ENCODE measurements at places on chromosomes 16 and 17. TPM values are rescaled to one million over a fixed set of nuclear protein-coding genes. Genes with fewer than 3 reads are reported as not detected.

GRCh38 chr16:53866520-53866919, 162.6 kb downstream of the FTO start:
- no peaks in the 10 kb centered on the region for H3K4me1 ChIP-seq
- H3K4me3 ChIP-seq = no peak overlapping the region
- no peak overlapping the region for H3K27ac ChIP-seq
- DNase-seq = no peak
- no peaks in the 10 kb centered on the region for H3K27me3 ChIP-seq

Gene SPN
- total RNA-seq = 2.3 TPM

Gene CIAO2B
- total RNA-seq = 61.0 TPM

GRCh38 chr16:591231-591630, 1.4 kb downstream of the RAB40C start:
- no peak overlapping the region for H3K27ac ChIP-seq
- H3K4me1 ChIP-seq = peaks cover 13% of the 10 kb centered on the region
- no peaks in the 10 kb centered on the region for H3K27me3 ChIP-seq
- peak overlapping the region; percentile 86 for H3K4me3 ChIP-seq
- DNase-seq = no peak

Gene CLCN7
- total RNA-seq = 70.9 TPM

DNA sequence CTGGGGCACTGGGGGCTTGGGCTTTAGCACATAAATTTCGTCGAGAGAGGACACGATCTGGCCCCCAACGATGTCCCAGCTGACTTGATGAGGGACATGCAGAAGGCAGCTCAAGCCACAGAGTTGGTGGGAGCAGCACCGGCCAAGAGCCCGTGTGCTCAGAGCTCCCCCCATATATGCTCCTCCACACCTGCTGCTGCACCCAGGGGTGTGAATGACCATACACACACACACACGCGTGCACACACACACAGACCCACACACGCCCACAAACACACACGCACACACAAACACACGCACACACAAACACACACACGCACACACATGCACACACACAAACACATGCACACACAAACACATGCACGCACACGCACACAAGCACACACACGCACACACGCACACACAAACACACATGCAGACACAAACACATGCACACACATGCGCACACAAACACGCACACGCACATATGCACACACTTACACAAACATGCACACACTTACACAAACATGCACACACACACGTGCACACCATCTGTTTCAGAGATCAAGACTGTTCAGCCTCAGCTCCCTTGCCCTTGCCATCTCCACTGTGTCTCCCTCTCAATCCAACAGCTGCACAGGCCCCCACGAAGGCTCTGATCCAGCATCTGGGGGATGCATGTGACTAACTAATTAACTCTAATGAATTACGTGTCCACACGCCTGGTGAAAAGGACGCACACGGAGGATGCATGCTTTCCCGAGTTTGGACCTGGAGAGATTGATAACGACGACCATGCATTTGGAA, 85.6 kb upstream of the TNRC6C start:
- H3K27ac ChIP-seq = no peak overlapping the region
- H3K36me3 ChIP-seq = no peaks in the 10 kb centered on the region
- H3K4me3 ChIP-seq = no peak overlapping the region
